ENCODE measurements at places on chromosomes 2 and 18.

- no peak for DNase-seq
Observed at GRCh38 chr2:230131366-230131765, 62.6 kb upstream of the SLC16A14 start.

DNA sequence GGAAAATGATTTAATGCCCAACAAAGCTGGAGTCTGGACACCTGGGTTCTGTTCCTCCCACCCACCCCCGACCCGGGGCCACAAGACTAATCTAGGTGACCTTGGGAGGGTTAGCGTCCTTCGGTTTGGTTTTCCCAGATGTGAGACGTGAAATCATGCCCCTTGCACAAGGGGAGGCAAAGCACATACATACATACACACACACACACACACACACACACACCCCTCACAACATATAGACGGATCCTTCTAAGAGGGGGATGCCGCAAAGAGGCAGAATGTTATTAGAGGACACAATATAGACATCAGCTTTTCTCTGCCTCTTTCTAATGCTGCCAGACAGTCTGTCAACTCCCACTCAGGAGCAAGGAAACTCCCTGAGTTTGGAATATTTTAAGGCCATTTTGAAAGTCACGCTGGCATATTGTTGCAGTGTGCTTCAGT, 616 bp upstream of the RBMS1 start:
- no peak for DNase-seq

DNA sequence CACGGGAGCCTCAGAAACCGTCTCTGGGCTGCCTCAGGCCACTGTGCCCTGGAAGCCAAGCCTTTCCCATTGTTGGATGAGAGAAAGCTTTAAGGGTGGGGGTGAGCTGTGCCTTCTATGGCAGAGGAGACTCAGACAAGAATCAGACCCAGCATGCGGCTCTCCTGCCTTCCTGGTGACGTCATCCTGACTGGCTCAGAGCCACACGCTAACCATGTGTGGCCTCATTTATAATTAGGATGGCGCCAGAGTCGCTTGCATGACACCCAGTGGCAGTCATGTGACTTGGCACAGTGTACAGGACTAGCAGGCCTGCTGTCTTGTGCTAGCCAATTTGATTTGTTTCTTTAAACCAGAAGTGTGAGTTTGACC, 99.1 kb downstream of the SH3BP4 start:
- DNase-seq: no peak

DNA sequence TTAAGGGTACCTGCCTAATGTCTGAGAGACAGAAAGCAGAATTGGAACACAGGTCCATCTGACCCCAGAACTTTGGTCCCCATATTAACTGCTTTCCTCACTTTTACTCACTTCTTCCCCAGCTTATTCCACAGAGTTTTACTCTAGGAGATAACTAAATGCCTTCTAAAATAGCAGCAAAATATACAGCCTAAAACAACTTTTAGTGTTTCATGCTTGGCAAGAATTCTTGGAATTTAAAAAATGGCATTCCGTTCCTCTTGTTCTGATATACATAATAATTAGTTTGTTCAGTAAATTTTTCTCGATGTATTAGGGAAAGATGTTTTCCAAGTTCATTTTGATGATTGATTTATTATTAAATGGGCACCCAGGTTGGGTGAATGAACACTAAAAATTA, 151.9 kb downstream of the FHOD3 start:
- no peak for DNase-seq

- no peak for DNase-seq
Observed at GRCh38 chr2:118833716-118834439, 13.6 kb downstream of the EN1 start.

- no peak for DNase-seq
Observed at GRCh38 chr2:48874282-48874681, 118.8 kb upstream of the LHCGR start.

DNA sequence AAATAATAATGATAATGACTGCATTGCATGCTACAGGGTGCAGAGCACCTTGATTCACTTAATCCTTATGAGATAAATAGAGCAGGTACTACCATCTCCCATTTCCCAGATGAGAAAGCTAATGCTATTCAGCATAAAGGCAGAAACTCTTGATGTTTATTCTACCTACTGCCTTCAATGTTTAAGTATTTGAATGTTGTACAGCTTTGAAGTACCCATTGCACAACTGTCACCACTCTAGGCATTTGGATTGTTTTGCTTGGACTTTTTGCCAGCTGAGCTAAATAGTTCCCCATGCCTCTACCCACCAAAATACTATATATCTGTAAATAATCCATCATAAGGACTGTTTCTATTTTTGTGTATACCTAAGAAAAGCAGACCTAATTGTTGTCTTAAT, 7.7 kb upstream of the MXD1 start:
- DNase-seq: no peak

- DNase-seq: no peak
Observed at GRCh38 chr2:200226451-200227426, 79.8 kb upstream of the SPATS2L start.

DNA sequence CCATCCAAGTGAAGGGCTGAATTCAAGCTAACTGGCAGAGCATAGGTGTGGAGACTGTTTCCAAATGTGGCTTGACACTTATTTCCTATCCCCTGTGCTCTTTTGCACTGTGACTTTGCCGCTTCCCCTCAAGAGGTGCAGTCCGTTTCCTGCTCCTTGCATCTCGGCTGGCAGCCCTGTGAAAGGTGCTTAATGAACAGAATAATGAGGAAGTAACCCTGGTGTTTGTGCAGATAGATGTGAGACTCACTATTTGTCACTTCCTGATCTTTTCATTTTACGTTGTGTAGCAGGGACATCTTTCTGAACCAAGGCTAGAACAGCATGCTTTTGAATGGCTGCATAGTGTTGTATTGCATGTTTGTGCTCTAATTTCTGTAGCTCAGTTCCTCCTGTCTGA, 60.8 kb downstream of the CEP192 start:
- no peak for DNase-seq

GRCh38 chr2:23249348-23249747, 135.6 kb upstream of the KLHL29 start:
- DNase-seq: no peak

DNA sequence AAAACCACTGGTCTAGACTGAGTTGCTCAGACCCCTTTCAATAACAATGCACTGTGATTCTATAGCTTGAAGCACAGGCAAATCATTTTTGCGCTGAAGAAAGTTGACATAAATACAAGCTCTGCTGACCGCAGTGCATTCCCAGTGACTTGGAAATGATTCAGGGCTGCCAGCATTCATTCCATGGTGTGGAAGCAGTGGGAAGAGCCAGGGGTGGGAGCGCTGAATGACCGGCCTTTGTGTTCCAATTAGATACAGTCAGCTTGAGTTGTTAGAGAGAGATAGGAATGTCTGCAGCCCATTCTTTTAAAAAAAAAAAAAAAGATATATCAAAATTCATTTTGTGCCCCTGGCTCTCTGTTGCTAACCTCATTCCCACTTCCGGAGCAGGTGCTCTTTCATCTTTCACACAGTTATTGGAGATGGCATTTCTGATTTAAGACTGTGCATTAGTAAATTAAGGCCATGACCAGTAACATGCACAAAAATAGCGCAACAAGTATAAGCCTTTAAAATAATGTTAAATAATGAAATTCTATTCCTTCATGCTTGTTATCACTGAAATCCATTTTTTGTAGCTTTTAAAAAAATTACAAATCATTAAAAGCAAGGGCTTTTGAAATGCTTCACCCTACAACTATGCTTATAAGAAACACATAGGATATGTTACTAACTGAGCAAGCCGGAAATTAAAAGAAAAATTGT, 59.4 kb upstream of the CTLA4 start:
- no peak for DNase-seq

DNA sequence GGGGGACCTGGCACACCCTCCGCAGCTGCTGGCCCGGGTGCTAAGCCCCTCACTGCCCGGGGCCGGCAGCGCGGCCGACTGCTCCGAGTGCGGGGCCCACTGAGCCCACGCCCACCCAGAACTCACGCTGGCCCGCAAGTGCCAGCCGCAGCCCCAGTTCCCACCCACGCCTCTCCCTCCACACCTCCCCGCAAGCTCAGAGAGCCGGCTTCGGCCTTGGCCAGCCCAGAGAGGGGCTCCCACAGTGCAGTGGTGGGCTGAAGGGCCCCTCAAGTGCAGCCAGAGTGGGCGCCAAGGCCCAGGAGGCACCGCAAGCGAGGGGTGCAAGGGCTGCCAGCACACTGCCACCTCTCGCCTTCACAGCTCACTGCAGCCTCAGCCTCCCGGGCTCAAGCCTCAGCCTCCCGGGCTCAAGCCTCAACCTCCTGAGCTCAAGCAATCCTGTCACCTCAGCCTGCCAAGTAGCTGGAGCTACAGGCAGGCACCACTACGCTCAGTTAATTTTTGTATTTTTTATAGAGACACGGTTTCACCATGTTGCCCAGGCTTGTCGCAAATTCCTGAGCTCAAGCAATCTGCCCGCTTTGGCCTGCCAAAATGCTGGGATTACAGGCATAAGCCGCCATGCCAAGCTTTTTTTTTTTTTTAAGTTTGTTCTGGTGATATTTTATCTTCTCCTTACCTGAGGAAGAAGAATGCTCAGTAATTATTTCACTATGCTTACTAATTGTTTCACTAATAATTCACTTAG, 71.7 kb upstream of the CDCA7 start:
- DNase-seq: no peak

GRCh38 chr18:59180150-59180845, 39.7 kb upstream of the GRP start:
- DNase-seq: no peak

DNA sequence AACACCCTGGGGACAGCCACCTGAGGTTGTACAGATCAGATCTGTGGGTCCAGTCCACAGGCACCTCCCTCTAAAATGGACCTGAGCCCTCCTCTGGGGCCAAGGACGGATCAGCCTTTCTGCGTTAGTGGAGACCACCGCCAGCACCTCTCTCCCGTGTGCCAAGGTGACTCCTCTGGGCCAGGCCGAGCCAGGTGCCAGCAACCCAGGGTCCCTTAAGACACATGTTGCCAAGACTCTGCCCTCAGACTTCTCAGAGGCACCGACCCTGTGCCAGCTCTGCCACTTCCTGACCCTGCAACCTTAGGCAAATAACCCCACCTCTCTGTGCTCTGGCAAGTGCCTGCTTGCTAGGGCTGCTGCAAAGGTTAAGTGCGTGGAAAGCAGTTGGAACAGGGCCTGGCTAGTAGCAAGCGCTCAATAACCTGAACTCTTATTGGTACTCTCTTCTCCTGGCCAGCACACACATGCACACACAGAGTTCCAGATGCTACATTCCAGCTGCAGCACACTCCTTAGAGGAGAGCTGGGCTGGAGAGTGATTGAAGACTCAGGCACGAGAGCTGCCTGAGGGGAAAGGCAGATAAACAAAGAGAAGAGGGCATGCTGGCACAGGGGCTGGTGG, 105.6 kb downstream of the TNS1 start:
- no peak for DNase-seq

DNA sequence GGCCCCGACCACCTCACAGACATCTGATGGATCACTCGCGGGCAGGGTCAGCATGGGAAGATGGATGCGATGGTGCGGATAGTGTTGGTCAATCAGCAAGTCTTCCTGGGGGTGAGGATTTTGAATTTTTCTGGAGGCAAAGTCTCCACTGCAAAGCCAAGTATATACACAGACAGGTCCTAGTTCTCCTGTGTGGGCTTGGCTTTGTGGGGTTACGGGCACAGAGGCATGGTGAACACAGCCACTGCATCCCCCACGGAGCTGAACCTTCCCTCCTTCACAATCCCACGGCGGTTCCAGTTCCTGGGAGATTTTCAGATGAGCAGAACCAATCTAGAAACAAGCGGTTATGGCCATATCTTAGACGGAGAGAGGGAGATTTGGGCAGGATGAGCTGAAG, 35.8 kb downstream of the CNGA3 start:
- DNase-seq: no peak

GRCh38 chr2:237782181-237782580, 16.4 kb upstream of the RBM44 start:
- no peak for DNase-seq

DNA sequence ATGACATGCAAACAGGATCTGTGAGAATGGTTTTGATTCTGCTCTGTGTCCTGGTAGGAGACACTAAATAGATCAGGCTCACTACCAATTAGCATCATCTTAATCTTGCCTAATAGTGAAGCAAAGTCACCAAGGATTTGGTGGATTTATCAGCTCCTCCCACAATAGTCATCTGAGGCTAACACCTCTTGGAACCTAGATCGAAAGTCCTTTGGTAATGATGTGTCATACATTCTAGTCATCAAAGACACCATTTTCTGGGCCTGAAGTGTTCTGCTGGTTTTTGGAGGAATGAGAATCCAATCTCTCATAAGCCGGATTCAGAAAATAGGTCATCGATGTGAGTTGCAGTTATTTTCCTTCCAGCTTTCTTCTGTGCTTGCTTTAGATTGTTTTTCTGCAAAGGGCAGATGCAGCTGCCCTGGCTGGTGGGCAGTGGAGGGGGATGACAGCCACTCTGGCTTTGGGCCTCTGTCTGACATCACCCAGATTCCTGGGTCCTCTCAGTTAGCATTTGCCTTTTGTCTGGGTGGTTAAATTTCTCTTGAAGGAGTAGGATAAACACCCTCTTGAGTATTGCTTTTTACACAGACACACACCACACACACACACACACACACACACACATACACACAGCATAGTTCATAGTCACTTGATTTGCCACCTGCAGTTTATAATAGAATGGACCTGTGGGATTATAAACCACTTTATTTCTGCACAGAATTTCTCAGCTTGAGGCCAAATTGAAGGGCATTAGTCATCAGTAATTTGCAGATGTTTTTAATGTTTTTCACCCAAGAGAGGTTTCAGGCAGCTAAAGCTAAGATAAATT, at the start of gene MYO3B:
MYO3B (plus strand) TSS at position 198 of the 832 bp plus-strand sequence; CDS start at position 339, 141 bp downstream.
- no peak for DNase-seq

GRCh38 chr2:232501331-232501771, 13.7 kb upstream of the ECEL1 start:
- no peak for DNase-seq

GRCh38 chr2:45759310-45759851, 107.9 kb downstream of the PRKCE start:
- DNase-seq: no peak

DNA sequence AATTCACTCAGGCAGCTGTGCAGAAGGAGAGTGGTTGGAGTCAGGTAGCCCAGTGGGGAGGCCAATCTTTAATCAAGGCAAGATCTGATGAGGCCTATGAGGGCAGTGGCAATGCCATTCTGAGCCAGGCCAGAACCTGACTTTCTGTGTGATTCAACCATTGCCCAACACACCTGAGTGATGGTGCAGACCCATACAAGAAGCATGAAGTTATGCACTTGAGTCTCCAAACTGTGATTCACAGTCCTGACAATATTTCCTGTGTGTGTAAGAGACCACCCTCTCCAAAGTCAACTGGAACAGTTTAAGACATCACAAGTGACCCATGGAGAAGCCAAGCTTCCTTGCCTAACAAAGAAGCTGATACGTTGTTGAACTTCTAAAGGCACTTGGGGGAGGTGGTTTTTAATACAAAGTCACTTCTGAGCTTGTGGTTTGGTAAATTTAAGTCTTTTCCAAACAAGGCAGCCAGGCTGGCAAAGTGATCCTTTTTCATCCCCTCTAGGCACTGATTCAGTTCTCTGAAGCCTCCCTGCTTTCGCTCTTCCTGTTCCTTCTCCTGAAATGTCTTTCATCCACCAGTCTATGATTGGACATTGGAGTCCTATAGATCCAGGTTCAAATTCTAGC, 49.0 kb downstream of the VSNL1 start:
- no peak for DNase-seq
